ENCODE measurements at places on chromosomes 16 and 17.

DNA sequence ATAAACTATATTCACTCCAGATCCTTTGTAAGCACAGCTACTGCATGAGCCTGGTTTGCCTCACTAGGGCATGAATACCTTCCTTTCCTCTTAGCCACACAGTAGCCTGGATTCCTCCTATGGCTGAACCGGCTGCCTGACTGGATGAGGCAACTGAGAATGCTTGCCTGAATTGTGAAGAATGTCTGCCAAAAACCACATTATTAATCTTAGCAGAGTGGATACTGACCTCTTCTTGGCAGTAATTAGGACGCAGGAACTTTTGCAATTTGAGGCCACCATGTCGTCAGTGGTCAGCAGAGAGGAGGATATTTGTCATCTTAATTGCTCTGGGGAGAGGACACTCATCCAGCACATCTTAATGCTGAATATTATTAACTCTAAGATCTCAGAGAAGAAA lies 651.8 kb upstream of the GOT2 start:
- DNase-seq, result no peak

GRCh38 chr17:61464843-61465180 lies 12.6 kb downstream of the TBX4 start:
- DNase-seq, result no peak

- no peak for DNase-seq
Observed at GRCh38 chr16:64730261-64730660, 391.6 kb downstream of the CDH11 start.

DNA sequence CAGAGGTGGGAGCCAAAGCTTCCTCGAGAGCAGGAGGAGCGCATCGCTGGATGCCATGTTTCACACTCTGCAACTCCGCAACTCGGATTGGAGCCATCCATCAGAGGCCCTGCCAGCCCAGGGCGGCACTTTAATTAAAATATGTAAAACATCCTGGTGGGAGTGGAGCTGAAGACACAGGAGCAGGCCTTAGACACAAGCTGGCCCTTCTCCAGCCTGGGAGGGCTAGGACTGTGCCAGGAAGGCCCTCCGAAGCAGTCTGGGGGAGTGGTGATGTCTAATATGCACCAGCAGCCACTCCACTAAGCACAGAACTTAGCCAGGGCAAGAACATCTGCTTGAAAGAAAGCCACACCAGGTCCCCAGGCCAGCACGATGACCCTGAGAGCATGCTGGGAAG lies 5.8 kb upstream of the CCDC182 start:
- no peak for DNase-seq

GRCh38 chr17:66271512-66271911 lies 30.9 kb upstream of the PRKCA start:
- no peak for DNase-seq

- no peak for DNase-seq
Observed at GRCh38 chr16:82056550-82056896, 21.5 kb downstream of the HSD17B2 start.

DNA sequence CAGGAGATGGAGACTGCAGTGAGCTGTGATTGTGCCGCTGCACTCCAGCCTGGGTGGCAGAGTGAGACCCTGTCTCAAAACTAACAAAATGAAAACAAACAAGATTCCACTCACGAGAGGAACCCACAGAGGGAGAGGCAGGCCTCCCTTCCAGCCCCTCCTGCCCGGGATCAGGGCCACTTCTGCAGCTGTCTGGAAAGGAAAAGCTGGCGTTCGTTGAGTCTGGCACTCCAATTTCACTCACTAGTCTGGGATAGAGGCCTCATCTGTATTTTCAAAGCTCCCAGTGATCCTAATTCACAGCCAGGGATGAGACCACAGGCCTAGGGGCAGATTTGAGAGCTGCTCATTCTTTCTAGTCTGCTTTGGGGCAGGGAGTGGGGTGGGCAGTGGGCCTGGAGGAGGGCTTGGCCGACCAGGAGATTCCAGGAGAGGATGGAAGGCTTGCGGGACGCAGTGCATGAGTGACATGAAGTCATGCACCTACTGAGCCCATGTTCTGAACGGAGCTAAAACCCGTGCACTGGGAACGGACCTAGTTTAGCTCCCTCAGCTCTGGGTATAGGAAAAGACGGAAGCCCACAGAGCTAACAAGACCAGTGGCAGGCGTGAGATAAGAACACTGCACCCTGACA lies 54.0 kb downstream of the COTL1 start:
- peak; percentile 85 for DNase-seq

DNA sequence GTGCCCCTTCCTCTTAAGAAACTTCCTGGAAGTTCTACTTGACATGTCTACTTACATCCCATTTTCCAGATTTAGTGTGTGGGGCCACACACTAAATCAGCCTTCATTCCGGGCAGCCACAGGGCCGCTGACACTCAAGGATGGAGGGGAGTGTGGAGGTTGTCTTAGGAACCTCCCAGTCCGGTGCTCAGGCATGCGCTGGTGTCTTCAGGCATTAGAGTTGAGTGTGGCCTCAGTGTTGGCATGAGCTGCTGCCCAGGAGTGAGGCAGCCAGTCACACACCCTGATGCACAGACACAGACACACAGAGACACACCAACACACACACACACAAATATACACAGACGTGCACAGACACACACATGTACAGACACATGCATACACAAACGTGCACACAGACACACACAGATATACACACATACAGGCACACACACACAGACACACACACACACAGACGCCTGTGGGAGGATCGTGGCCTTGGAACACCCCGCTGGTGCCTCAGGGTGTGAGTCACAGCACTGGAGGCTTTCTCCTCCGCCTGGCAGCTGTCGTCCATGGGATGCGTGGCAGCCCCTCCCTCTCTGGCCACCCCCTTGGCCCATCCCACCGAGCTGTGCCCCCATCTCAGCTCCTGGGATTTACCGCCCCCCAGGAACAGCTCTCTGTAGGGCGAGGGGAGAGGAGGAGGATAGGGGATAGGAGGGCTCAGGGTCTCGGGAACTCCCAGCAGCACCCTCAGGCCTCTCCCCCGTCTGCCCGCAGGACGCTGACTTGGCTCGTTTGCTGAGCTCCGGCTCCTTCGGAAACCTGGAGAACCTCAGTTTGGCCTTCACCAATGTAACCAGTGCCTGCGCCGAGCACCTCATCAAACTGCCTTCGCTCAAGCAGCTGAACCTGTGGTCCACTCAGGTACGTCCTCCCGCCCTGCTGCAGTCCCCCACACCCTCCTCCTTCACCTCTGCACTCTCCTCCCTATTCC lies 75.6 kb upstream of the PLCG2 start:
- no peak for DNase-seq

DNA sequence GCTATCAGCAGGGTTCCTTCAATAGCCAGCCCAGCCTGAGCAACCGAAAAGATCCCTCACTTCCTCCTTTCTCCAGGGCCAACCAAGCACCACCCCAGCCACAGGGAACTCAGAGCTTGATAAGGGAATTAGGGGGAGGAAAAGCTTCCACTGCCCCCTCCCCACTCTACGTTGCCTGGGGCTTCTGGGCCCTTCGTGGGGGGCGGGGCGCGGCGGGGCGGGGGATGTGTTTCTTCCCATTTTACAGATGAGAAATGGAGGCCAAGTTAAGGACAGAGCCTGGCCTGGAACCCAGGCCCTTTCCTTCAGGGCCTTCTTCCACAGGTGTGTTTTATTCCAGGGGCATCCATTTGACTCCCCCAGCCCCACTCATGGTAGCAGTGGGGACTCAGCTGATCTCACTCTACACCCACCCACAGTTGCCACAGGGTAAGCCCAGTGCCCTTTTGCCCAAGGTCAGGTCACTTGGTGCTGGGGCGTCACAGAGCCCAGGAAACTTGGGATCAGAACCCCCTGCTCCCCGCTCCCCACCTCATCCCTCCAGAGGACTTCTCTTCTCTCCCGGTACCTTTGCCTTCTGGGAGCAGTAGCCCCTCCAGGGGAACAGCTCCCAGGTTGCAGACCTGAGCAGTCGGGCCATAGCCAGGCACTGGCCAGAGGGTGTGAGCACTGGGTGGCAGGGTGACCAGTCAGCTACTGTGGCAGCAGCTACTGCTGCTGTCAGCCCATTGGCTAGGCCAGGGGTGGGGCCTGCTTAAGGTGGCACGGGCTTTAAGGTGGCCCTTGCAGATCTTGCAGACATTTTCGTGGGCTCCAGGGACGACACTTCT lies at the start of gene LDHD:
LDHD (minus strand) TSS at position 700 of the 830 bp plus-strand sequence; CDS start at position 640, 60 bp downstream.
- peak; percentile 68 for DNase-seq

DNA sequence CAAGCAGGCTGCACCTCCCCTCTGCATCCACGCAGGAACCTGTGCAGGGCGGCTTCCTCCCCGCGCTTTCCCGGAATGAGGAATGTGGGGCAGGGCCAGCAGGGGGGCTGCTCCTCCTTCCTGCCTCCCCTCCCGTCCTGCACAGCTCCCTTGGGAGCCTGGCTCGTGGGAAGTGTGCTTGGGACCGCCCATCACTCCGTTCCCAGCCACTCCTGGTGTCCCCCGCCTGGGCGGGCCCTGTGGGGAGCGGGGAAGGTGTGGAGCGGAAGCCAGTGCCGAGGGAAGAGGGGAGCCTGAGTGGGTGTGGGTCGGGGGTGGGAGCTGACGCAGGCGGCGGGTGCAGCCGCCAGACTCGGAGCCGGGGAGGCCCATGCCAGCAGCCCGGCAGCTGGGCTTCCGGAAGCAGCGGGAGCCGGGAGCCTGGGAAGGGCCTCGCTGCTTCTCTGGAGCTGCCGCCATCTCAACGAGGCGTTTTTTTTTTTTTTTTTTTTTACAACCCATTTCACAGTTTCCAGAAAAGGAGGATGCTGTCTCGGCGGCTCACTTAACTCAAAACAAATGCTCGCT lies 24.1 kb downstream of the BAHCC1 start:
- peak; percentile 91 for DNase-seq

DNA sequence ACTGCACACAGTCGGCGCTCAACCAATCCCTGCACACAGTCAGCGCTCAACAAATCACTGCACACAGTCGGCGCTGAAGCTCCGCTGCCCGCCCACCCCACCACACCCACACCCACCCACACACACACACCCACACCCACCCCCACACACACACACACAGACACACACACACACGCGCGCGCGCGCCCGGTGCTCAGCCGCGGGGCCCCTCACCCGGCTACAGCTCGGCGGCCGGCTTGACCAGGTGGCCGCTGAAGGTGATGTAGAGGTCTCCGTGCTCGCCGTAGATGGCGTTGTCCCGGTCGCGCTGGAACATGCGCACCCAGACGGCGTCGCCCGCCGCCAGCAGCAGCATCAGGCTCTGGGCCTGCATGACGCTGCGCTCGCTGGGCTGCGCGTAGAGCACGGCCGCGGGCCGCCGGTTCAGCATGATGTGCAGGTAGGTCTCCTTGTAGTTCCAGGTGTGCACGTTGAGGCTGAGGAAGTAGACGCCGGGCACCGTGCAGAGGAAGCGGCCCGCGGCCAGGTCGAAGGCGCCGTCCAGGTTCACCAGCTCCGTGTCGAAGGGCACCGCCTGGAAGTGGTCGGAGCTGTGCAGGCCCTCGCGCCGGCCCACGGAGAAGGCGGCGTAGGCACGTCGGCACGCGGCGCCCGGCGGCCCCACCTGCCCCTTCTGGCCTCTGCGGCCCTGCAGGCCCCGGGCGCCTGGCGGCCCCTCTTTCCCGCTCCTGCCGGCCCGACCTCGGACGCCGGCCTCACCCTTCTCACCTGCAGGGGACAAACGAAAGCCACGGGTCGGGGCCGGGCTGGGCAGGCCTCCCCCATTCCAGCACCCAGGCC lies 2.5 kb downstream of the C1QTNF8 start:
- DNase-seq, result no peak
